ENCODE measurements at places on chromosomes 6 and 20. TPM values are rescaled to one million over a fixed set of nuclear protein-coding genes. Genes with fewer than 3 reads are reported as not detected.

Gene PGM3
- total RNA-seq = 16.7 TPM

Gene GLYATL3
- not detected for total RNA-seq

Gene ID4
- total RNA-seq = 23.9 TPM

Gene ULBP1
- total RNA-seq = not detected

Gene SUN5
- not detected for total RNA-seq

Gene PRL
- total RNA-seq = not detected

Gene SALL4
- 0.26 TPM for total RNA-seq

Gene EFCAB8
- total RNA-seq = not detected

Gene CFAP206
- total RNA-seq = not detected

GRCh38 chr6:107308677-107309076 is 150.7 kb downstream of the PDSS2 start:
- no peak for DNase-seq

GRCh38 chr20:2305946-2306345 is 10.1 kb downstream of the TGM3 start:
- no peak for DNase-seq

DNA sequence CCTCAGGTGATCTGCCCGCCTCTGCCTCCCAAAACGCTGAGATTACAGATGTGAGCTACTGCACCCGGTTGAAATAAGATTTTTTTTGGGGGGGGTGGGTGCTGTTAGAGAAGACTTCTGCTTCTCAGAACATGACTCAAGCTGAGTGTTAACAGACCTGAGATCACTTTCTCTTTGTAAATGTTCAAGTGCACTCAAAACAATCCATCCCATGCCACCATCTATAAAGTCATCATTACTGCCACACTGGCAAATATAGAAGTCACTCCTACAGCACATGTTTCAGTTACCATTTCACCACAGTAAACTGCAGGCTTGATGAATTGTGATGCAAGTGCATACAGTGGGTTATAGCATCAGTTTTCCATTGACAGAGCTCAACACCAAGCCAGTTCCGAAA is 9.0 kb downstream of the VPS16 start:
- DNase-seq = no peak

DNA sequence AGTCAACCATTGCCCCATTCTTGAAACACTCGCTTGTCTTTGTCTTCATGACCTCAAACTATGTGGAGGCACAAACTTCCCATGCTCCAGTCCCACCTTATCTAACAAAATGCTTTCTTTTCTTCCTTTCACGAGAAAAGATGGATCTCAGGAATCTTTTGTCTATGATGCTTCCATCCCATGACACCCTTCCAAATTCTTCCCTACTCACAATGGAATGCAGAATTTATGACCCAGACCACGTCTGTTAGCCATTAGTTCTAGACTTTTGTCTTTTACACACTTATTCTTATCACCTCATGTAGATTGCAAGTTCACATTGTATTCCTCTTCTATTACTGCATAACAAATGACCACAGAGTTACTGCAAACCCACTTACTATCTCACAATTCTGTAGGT is 24.2 kb upstream of the LAMP5 start:
- no peak for DNase-seq

DNA sequence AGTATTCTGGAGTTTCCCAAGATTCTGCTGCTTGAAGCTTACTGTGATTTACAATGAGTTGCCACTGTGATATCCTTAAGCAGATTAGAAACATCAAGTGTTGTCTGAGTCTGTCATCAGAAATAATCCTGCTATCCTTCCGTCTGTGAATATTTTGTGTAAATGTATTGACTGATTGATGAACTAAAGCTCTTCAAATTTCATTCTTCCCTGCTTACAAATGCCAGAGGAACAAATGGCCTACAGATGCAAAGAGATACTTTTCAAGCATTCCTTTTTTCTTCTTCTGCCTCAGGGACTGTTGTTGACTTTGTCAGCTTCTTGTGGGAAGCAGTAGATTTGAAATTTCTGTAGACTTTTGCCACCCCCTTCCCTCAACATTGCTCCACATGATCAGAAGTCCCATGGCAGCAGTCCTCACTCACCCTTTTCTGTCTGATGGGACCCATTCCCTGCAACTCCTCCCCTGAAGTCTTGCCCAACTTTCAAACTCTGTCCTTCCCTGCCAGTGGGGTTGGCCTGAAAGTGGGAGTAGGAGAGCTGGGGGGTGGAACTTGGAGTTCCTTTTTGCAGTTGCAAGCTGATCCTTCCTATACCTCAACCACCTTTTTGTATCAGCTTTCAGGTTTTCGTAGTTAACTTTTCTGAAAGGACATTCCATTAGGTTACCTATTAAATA is 38.5 kb upstream of the MLIP start:
- DNase-seq = no peak

DNA sequence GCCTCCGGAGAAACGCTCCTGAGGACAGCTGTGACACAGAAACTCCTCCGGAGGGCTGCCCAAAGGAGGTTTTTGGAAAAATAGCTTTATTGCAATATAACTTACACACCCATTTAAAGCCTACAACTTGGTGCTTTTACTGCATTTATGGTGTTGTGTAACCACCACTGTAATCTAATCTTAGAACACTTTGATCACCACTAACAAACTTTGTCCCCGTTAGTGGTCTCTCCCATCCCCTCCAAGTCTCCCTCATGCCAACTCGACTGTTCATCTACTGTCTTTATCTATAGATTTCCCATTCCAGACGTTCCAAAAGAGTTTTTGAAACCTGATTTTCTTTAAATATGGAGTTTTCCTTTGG is 62.8 kb downstream of the SYNJ2 start:
- no peak for DNase-seq

GRCh38 chr6:137165375-137166246 is 7.8 kb downstream of the IL22RA2 start:
- no peak for DNase-seq
